Ascending aorta (tissue), 2 donors: ENCODE measurements at places on chromosomes 1 and 21.

DNA sequence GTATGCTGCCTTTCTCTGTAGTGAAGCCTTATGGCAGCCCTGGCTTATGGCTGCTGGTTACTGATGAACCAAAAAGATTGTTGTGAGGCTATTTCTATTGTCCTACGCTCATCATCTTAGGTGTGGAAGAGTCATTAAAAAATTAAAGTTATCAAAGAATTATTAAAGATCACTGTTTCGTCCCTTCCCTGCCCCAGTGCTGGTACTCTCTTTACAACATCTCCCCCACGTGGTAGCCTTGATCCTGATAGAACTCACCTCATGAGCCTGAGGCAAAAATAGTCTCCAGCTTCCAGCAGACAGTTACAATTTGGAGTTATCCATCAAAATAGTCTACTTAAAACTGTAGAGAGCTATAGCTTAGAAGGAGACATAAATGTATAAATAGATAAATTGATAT lies 201.5 kb downstream of the S1PR1 start:
- DNase-seq, result no peak
- H3K27ac ChIP-seq, result no peak overlapping the region
- no peaks in the 10 kb centered on the region for H3K4me1 ChIP-seq
- H3K27me3 ChIP-seq, result no peaks in the 10 kb centered on the region
- no peaks in the 10 kb centered on the region for H3K36me3 ChIP-seq
- H3K4me3 ChIP-seq, result no peak overlapping the region

- peaks cover 5% of the 10 kb centered on the region for H3K36me3 ChIP-seq
- H3K4me1 ChIP-seq, result peaks cover 8% of the 10 kb centered on the region
- DNase-seq, result no peak
- H3K27ac ChIP-seq, result no peak overlapping the region
- no peak overlapping the region for H3K4me3 ChIP-seq
Measured at GRCh38 chr1:183891158-183891856, 86.4 kb downstream of the RGL1 start.

DNA sequence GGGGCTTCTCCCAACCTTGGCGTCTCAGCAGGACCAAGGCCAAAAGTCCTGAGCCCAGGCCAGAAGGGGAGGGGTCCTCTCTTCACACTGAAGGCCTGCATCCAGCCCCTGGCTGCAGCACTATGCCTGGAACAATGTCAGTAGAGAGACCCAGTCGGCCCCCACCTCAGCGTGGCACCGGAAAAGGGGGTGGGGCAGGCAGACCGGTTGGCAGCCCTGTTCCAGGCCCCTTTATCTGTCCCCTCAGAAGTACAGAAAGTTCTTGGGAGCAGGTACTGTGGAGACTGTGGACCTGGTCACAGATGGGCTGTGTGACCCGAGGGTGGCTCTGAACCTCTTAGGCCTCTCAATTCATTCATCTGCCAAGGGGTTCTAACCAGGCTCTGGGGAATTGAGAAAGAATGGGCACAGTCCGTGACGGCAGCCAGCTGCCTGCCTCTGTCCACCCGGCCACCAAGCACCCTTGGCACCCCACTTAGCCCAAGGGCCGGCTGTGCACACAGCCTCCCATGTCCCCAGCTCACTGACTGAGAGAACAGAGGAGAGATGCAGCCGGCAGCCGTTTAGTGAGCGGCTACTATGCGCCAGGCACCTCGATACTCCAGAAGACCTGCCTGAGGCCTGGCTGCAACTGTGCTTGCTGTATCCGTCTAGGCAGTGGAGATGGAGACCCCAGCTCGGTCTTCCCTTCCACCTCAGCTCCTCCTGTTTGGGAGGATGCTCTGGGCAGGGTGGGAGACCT lies 23.9 kb downstream of the RUNX3 start:
- no peaks in the 10 kb centered on the region for H3K36me3 ChIP-seq
- H3K27me3 ChIP-seq, result no peaks in the 10 kb centered on the region
- no peaks in the 10 kb centered on the region for H3K4me1 ChIP-seq
- no peak overlapping the region for H3K27ac ChIP-seq
- no peak overlapping the region for H3K4me3 ChIP-seq
- peak; percentile 35 for DNase-seq

- no peaks in the 10 kb centered on the region for H3K27me3 ChIP-seq
- no peak for DNase-seq
- no peaks in the 10 kb centered on the region for H3K36me3 ChIP-seq
- no peak overlapping the region for H3K4me3 ChIP-seq
- no peaks in the 10 kb centered on the region for H3K4me1 ChIP-seq
Measured at GRCh38 chr1:221719987-221720386, 21.9 kb downstream of the DUSP10 start.

- H3K4me1 ChIP-seq, result no peaks in the 10 kb centered on the region
- no peaks in the 10 kb centered on the region for H3K27me3 ChIP-seq
- no peaks in the 10 kb centered on the region for H3K36me3 ChIP-seq
- H3K4me3 ChIP-seq, result no peak overlapping the region
Measured at GRCh38 chr1:187157115-187157514, 328.4 kb downstream of the PLA2G4A start.

- H3K27ac ChIP-seq, result no peak overlapping the region
- no peaks in the 10 kb centered on the region for H3K27me3 ChIP-seq
- H3K4me3 ChIP-seq, result no peak overlapping the region
- no peak for DNase-seq
- no peaks in the 10 kb centered on the region for H3K36me3 ChIP-seq
Measured at GRCh38 chr1:226004396-226004795, 5.3 kb upstream of the SDE2 start.

GRCh38 chr1:145824499-145824842 lies 471 bp downstream of the POLR3C start:
- peaks cover 17% of the 10 kb centered on the region for H3K4me1 ChIP-seq
- DNase-seq, result no peak
- peaks cover 35% of the 10 kb centered on the region for H3K36me3 ChIP-seq
- no peaks in the 10 kb centered on the region for H3K27me3 ChIP-seq
- H3K4me3 ChIP-seq, result peak overlapping the region; percentile 89

- H3K4me3 ChIP-seq, result no peak overlapping the region
- no peak for DNase-seq
- H3K4me1 ChIP-seq, result no peaks in the 10 kb centered on the region
- no peaks in the 10 kb centered on the region for H3K27me3 ChIP-seq
- H3K36me3 ChIP-seq, result no peaks in the 10 kb centered on the region
Measured at GRCh38 chr1:152252157-152252556, 28.2 kb upstream of the HRNR start.

- H3K27ac ChIP-seq, result peak overlapping the region; percentile 42
- peak; percentile 77 for DNase-seq
- peaks cover 19% of the 10 kb centered on the region for H3K4me1 ChIP-seq
- no peak overlapping the region for H3K4me3 ChIP-seq
- peaks cover 5% of the 10 kb centered on the region for H3K36me3 ChIP-seq
Measured at GRCh38 chr1:10074059-10074851, 41.5 kb downstream of the UBE4B start.

DNA sequence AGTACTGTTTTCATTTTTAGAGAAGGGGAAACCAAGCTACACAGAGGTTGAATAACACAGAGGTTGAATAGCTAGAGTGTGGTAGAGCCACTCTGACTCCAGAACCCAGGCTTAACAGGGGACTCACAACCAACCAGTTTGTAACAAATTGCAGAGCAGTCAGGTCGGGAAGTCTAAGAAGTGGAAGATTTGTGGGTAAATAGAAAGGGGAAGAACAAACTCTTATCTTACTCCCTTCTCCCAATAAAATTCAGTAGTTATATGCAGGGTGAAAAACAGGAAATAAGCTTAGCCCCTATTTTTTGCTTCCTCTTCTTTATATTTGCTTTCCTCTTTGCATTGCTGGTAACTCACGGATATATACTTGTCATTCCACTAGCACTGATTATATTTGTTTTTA lies 23.2 kb downstream of the CDC42 start:
- peaks cover 7% of the 10 kb centered on the region for H3K36me3 ChIP-seq
- peaks cover 53% of the 10 kb centered on the region for H3K4me1 ChIP-seq
- H3K27me3 ChIP-seq, result no peaks in the 10 kb centered on the region
- no peak overlapping the region for H3K4me3 ChIP-seq

GRCh38 chr1:30981172-30981571 lies 72.6 kb upstream of the SDC3 start:
- H3K4me1 ChIP-seq, result peaks cover 4% of the 10 kb centered on the region
- no peaks in the 10 kb centered on the region for H3K27me3 ChIP-seq
- peaks cover 24% of the 10 kb centered on the region for H3K36me3 ChIP-seq

GRCh38 chr1:232329103-232329813 lies 300.7 kb downstream of the SIPA1L2 start:
- no peaks in the 10 kb centered on the region for H3K27me3 ChIP-seq
- H3K36me3 ChIP-seq, result no peaks in the 10 kb centered on the region
- H3K4me3 ChIP-seq, result no peak overlapping the region
- no peak overlapping the region for H3K27ac ChIP-seq
- H3K4me1 ChIP-seq, result no peaks in the 10 kb centered on the region

DNA sequence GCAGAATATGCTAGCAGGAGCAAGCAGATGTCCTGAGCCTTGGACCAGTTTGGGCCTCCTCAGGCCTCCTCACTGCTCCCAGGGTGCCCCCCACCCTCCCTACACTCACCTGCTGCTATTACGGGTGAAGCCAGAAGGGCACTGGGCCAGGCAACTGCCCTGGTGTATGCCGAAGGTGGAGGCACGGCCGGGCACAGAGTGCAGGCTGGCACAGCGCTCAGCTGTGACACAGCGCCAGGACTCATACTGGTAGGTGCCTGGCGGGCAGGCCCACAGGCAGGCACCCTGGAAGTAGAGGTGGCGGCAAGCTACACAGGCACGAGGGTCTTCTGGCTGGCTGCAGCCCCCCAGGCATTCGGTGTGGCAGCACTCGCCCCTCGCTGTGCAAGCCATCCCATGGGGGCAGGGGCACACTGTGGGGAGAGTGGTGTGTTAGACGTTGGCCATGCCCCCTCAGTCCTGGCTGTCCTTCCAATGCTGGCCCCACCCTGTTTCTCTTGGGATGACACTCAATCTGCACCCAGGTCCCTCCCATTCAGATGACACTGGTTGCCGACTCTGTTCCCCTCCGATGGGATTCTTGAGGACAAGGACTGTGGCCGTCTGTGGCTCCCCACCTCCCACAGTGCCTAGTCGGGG lies 7.0 kb downstream of the INSRR start:
- H3K36me3 ChIP-seq, result no peaks in the 10 kb centered on the region
- no peak overlapping the region for H3K27ac ChIP-seq
- H3K4me3 ChIP-seq, result no peak overlapping the region
- no peak for DNase-seq
- H3K27me3 ChIP-seq, result no peaks in the 10 kb centered on the region

- no peak overlapping the region for H3K4me3 ChIP-seq
- H3K27ac ChIP-seq, result no peak overlapping the region
- H3K27me3 ChIP-seq, result no peaks in the 10 kb centered on the region
- no peaks in the 10 kb centered on the region for H3K4me1 ChIP-seq
Measured at GRCh38 chr1:1938613-1939295, 19.7 kb upstream of the TMEM52 start.

DNA sequence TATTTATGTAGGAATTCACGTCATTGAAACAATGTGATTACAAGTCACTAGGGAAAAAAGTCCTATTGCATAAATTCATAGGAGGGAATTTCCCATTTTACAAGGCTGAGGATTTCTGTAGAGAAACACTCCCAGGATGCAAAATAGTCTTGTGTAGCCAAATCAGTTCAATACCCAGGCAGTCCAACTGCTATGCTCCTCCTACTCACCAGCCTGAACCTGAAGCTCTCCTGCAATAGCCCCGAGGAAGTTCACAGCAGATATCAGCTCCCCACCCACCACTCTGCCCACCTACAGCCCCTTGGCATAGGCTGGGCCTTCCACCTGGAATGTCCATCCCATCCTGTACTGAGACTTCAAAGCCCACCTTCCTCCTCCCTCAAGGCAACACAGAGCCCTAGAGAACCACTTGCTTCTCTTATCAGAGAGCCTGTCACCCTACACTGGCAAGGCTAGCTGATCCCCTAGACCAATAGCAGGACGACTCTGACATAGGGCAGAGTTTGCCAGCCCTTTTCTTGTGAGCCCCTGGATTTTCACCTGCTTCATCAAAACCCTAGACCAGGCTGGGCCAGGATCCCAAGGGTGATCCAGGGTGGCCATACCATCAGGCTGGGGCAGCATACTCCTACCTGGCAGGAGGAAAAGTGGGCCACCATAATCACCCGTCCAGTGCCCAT lies 1.5 kb downstream of the LSS start:
- H3K4me1 ChIP-seq, result peaks cover 16% of the 10 kb centered on the region
- no peaks in the 10 kb centered on the region for H3K27me3 ChIP-seq
- DNase-seq, result no peak
- H3K27ac ChIP-seq, result peak overlapping the region; percentile 81
- peaks cover 9% of the 10 kb centered on the region for H3K36me3 ChIP-seq
- H3K4me3 ChIP-seq, result peak overlapping the region; percentile 65

GRCh38 chr1:88740784-88741183 lies 56.7 kb downstream of the PKN2 start:
- DNase-seq, result no peak
- no peak overlapping the region for H3K4me3 ChIP-seq
- no peaks in the 10 kb centered on the region for H3K36me3 ChIP-seq
- no peak overlapping the region for H3K27ac ChIP-seq
- H3K27me3 ChIP-seq, result no peaks in the 10 kb centered on the region
- no peaks in the 10 kb centered on the region for H3K4me1 ChIP-seq

GRCh38 chr21:37939838-37940237 lies 23.6 kb upstream of the KCNJ6 start:
- DNase-seq, result no peak
- no peaks in the 10 kb centered on the region for H3K36me3 ChIP-seq
- no peaks in the 10 kb centered on the region for H3K27me3 ChIP-seq
- H3K4me3 ChIP-seq, result no peak overlapping the region

DNA sequence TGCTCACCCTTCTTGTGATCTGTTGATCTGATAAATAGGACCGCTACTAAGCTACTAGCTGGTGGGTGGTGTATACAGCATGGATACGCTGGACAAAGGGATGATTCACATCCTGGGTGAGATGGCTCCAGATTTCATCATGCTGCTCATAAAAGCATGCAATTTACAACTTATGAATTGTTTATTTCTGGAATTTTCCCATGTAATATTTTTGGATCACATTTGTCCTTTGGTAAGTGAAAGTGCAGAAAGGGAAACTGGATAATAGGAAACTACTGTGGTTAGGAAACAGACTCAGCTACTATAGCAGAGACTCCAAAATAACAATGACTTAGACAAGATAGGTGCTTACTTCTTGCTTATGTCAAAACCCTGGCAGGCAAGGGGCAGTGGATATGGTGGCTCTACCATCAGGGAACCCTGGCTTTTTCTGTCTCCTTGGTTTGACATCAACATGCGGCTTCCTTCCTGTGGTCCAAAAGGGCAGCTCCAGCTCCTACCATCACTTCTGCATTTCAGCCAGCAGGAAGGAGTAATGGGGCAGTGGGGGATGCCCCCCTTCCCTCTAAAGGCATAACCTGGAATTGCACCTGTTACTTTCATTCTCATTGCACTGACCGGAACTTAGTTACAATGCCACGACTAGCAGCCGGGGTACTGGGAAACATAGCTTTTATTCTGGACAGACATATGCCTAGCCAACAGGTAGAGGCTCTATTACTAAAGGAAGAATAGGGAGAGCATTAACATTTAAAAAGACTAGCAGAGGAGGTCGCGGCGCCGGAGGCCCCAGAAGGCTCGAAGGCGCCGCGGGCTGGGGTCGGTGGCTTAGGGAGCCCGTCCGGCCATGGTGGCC lies 13.8 kb upstream of the AK2 start:
- no peaks in the 10 kb centered on the region for H3K4me1 ChIP-seq
- no peak overlapping the region for H3K4me3 ChIP-seq
- no peaks in the 10 kb centered on the region for H3K27me3 ChIP-seq
- no peak for DNase-seq
- H3K36me3 ChIP-seq, result no peaks in the 10 kb centered on the region

- peak within 1 kb of the TSS; percentile 65 for H3K4me3 ChIP-seq
- no peak for DNase-seq
Measured at GRCh38 chr1:203351037-203351625, at the start of gene FMOD. TSS of gene FMOD (minus strand) at chr1:203351122. CDS start at chr1:203348270, 2,852 bp downstream.

GRCh38 chr21:31413698-31414097 lies 69.6 kb upstream of the TIAM1 start:
- no peak overlapping the region for H3K27ac ChIP-seq
- H3K4me1 ChIP-seq, result no peaks in the 10 kb centered on the region
- no peaks in the 10 kb centered on the region for H3K36me3 ChIP-seq
- DNase-seq, result no peak
